ENCODE measurements at places on chromosomes 16 and 17.

DNA sequence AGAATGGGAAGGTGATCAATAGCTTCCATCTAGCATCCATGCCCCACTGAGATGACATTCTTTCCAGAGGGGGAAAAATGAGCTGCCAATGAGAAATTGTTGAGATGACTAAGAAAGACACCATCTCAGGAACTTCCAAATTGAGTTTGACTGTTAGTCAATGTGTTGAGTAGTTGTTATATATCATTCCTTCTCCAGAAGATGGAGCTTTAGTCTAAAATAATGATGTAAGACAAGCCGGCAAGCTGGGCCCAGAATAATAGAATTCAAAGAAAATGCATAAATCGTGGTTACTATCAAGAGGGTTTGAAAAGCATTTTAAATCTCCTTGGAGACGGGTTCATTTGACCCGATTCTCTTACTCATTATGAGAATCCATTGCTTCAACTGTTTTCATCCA lies 71.0 kb upstream of the ATF7IP2 start:
- no peak overlapping the region for H3K27ac ChIP-seq
- no peak overlapping the region for H3K4me3 ChIP-seq
- no peaks in the 10 kb centered on the region for H3K27me3 ChIP-seq
- peaks cover 4% of the 10 kb centered on the region for H3K36me3 ChIP-seq

GRCh38 chr17:36135465-36135864 lies 31.8 kb downstream of the CCL4 start:
- H3K4me1 ChIP-seq: no peaks in the 10 kb centered on the region
- no peak for DNase-seq
- no peaks in the 10 kb centered on the region for H3K36me3 ChIP-seq
- H3K27ac ChIP-seq: no peak overlapping the region
- H3K4me3 ChIP-seq: no peak overlapping the region

DNA sequence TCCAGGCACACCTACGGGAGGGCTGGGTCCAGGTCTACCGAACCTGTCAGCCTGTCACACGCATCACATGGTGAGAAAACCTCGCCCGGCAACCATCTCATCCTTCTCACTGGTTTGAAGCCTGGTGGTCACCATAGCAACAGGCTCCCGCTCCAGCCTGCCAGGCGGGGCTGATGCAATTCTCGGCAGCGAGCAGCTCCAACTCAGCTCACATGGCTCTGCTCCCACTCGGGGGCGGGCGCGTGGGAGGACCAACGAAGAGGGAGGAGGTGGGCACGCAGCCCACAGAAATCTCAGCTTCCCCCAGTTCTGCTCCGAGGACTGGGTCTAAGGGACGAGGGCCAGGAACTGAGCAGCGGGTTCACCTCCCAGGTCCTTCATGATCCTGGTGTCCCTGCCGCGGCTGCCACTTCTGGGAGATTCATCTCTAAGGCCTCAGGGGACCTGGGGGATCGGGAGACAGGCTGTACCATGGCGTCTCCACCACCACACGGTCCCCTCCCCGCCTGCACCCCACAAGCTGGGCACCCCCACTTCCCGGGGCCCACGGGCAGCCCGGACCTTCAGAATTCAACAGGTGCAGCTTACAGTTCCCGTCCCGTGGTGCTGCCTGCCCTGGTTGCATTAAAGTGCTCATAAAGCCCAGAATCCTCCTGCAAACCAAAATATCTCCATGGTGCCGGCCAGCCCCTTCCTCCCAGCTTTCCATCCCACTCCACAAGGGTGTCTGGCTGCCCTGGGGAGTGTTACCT lies 25.8 kb downstream of the ABR start:
- H3K27ac ChIP-seq: no peak overlapping the region
- H3K27me3 ChIP-seq: no peaks in the 10 kb centered on the region

DNA sequence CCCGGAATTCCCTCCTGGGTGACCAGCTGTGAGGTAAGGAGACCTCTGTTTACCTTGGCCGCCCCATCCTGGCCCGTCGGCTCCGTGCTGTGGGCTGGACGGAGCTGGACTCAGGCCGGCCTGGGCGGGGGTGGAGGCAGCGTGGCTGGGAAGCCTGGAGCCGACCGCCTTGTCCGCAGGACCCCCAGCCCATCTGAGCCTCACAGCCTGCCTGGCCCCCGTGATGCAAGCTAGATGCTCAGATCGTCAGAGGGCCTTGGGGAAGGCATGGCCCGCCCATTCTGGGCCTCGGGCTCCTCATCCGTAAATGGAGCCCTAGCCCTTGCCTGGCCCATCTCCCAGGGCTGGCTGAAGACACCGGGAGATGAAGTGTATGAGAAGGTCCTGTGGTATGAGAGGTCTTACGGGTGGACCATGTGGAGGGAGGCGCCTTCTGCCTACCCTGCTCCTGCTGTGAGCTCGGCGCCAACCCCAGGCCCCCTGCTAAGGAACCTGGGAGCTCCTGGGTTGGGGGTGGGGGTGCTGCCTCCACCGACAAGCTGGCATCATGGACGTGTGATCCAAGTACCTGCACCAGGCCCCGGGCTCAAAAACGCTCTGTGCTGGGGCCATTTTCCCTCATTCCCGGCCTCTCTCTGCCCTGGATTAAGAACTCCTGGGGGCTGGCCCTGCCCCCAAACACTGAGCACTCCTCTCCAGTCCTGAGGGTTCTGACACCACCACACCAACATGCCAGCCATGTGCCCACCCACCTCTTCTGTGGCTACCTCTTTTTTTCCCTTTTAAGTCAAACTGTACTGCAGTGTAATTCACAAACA lies 5.4 kb upstream of the P2RX1 start:
- H3K27ac ChIP-seq: no peak overlapping the region
- no peak for DNase-seq
- H3K36me3 ChIP-seq: no peaks in the 10 kb centered on the region
- H3K4me1 ChIP-seq: no peaks in the 10 kb centered on the region

- DNase-seq: no peak
- no peaks in the 10 kb centered on the region for H3K36me3 ChIP-seq
- H3K4me3 ChIP-seq: no peak overlapping the region
- H3K4me1 ChIP-seq: no peaks in the 10 kb centered on the region
- no peaks in the 10 kb centered on the region for H3K27me3 ChIP-seq
Observed at GRCh38 chr16:65660390-65660789, 538.5 kb upstream of the CDH11 start.

GRCh38 chr17:41211845-41212466 lies 14.5 kb upstream of the KRTAP9-2 start:
- no peaks in the 10 kb centered on the region for H3K27me3 ChIP-seq
- H3K4me1 ChIP-seq: peaks cover 15% of the 10 kb centered on the region
- no peak for DNase-seq
- no peak overlapping the region for H3K4me3 ChIP-seq

DNA sequence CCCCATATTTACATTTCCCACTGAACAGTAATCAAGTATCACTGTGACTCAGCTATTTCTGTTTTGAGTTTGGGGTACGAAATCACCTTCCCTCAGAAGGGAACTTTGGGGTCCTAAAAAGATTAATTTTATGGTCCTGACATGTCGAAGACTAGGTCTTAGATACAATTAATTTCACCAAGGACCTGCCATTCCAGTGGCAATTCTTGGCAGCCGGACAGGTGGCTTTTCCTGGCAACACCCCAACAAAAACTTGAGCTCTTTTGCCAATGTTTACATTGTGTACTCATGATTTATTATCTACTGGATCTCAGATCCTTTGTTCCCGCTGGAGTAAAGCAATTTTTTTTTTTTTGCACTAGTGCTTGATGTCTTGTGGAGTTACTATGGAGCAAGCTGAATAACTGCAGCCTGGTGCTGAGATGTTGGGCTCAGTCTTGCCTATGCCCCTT lies 14.4 kb downstream of the SLFN5 start:
- peak overlapping the region; percentile 80 for H3K27ac ChIP-seq
- peaks cover 51% of the 10 kb centered on the region for H3K4me1 ChIP-seq
- peak; percentile 81 for DNase-seq
- peaks cover 89% of the 10 kb centered on the region for H3K36me3 ChIP-seq
- no peaks in the 10 kb centered on the region for H3K27me3 ChIP-seq

GRCh38 chr16:13305019-13305755 lies 403.8 kb downstream of the SHISA9 start:
- no peak for DNase-seq
- no peaks in the 10 kb centered on the region for H3K4me1 ChIP-seq

- H3K4me1 ChIP-seq: no peaks in the 10 kb centered on the region
- no peak for DNase-seq
- no peak overlapping the region for H3K4me3 ChIP-seq
Observed at GRCh38 chr17:72749119-72749572, 343.3 kb downstream of the SLC39A11 start.

GRCh38 chr17:68346448-68346847 lies 55.2 kb downstream of the ARSG start:
- no peaks in the 10 kb centered on the region for H3K36me3 ChIP-seq
- H3K27ac ChIP-seq: no peak overlapping the region
- no peak overlapping the region for H3K4me3 ChIP-seq
- no peaks in the 10 kb centered on the region for H3K4me1 ChIP-seq
- H3K27me3 ChIP-seq: peaks cover 15% of the 10 kb centered on the region

GRCh38 chr17:2608350-2608913 lies 15.0 kb downstream of the PAFAH1B1 start:
- no peak overlapping the region for H3K4me3 ChIP-seq
- peaks cover 13% of the 10 kb centered on the region for H3K4me1 ChIP-seq
- DNase-seq: no peak
- H3K27ac ChIP-seq: no peak overlapping the region
- H3K27me3 ChIP-seq: no peaks in the 10 kb centered on the region

- no peaks in the 10 kb centered on the region for H3K27me3 ChIP-seq
- no peak overlapping the region for H3K4me3 ChIP-seq
- no peaks in the 10 kb centered on the region for H3K4me1 ChIP-seq
- no peak overlapping the region for H3K27ac ChIP-seq
Observed at GRCh38 chr16:52165961-52166360, 381.0 kb downstream of the TOX3 start.

- no peak overlapping the region for H3K27ac ChIP-seq
- no peaks in the 10 kb centered on the region for H3K4me1 ChIP-seq
- H3K4me3 ChIP-seq: peak overlapping the region; percentile 32
- H3K36me3 ChIP-seq: peaks cover 44% of the 10 kb centered on the region
- peaks cover 21% of the 10 kb centered on the region for H3K27me3 ChIP-seq
Observed at GRCh38 chr16:180681-181564, 664 bp downstream of the HBQ1 start.

- peaks cover 62% of the 10 kb centered on the region for H3K27me3 ChIP-seq
- DNase-seq: no peak
- no peak overlapping the region for H3K4me3 ChIP-seq
- no peak overlapping the region for H3K27ac ChIP-seq
- H3K4me1 ChIP-seq: peaks cover 9% of the 10 kb centered on the region
Observed at GRCh38 chr17:65184235-65184959, 47.2 kb downstream of the RGS9 start.

GRCh38 chr16:67238806-67239470 lies 8.3 kb downstream of the FHOD1 start:
- no peak overlapping the region for H3K4me3 ChIP-seq
- no peak for DNase-seq
- no peak overlapping the region for H3K27ac ChIP-seq

DNA sequence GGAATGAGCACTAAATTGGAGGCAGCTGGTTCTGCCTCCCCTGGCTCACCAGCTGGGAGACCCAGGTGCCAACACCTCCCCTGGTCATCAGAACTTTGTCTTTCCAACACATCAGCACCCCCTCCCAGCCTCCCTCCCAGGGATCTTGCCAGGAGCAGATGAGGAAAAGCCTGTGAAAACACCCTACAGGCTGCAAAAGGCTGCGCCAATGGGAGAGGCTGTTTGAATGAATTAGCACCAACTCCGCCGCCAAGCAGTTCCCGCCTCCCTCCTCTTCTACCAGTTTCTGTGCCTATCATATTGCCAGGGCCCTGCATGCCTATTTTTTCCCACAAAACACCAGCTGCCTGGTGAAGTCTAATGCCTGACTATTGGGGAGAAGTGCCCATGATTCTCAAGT lies 137.0 kb downstream of the AIPL1 start:
- no peaks in the 10 kb centered on the region for H3K36me3 ChIP-seq
- DNase-seq: no peak
- no peak overlapping the region for H3K27ac ChIP-seq
- no peaks in the 10 kb centered on the region for H3K4me1 ChIP-seq

DNA sequence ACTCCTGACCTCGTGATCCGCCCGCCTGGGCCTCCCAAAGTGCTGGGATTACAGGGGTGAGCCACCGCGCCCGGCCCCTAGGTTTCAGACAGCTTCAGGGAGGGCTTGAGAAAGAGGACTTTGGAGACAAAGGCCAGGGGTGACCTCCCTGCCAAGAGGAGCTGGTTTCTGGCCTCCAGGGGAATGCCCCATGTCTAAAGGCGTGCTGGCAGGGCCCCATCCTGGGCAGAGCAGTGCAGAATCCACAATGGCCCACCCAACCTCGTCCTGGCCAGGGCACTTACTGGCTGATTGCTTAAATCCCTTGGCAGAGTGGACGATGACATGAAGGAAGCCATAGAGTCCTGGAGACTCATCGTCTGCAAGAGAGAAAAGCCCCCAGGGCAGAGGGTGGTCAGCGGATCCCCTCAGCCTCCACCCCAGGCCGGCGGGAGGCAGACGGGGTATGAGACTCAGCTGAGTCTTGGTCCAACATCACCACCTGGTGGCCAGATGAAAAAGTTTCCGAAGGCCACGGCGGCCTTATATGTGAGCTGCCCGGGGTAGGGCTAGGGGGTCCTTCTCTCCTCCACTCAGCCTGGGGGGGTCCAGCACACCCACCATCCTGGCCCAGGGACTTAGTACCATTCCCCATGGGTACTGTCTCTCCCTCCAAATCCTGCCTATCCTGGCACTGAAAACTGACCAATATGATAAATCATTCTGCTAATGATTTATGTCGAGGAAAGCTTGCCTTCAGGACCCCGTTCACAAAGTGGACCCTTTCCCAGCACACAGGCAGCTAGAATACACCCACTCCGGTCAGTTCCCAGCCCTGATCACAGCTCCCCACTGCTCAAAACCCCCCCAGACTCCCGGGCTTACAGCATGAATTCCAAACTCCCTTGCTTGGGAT lies 59.1 kb downstream of the TIMM22 start:
- no peaks in the 10 kb centered on the region for H3K27me3 ChIP-seq
- H3K36me3 ChIP-seq: peaks cover 25% of the 10 kb centered on the region
- H3K27ac ChIP-seq: no peak overlapping the region
- H3K4me1 ChIP-seq: no peaks in the 10 kb centered on the region

GRCh38 chr17:77891602-77892001 lies 66.9 kb upstream of the TNRC6C start:
- peaks cover 10% of the 10 kb centered on the region for H3K4me1 ChIP-seq
- no peak overlapping the region for H3K4me3 ChIP-seq
- no peak for DNase-seq
- H3K27ac ChIP-seq: no peak overlapping the region

DNA sequence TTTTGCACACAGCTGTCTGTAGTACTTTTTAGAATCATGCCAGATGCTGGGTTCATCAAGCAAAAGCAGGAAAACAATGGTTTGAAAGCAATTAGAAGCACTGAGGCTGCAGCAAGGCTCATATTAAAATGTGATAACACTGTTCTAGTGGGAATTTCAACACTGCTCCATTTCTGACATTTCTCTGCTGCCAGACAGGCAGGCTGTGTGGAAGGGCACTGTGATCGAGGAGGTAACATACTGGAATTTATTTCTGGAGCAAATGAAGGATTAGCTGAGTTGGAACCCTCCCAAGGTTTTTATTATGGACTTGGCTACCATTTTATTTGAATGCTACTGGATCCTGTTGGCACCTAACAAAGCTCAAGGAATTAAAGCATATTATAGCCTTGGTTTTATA lies 66.9 kb downstream of the SKAP1 start:
- no peak for DNase-seq
- H3K27ac ChIP-seq: no peak overlapping the region
- no peaks in the 10 kb centered on the region for H3K27me3 ChIP-seq
- no peaks in the 10 kb centered on the region for H3K4me1 ChIP-seq
- no peaks in the 10 kb centered on the region for H3K36me3 ChIP-seq
- no peak overlapping the region for H3K4me3 ChIP-seq

- no peak for DNase-seq
- H3K4me1 ChIP-seq: peaks cover 24% of the 10 kb centered on the region
- H3K27me3 ChIP-seq: no peaks in the 10 kb centered on the region
- peak overlapping the region; percentile 94 for H3K27ac ChIP-seq
- peaks cover 64% of the 10 kb centered on the region for H3K36me3 ChIP-seq
Observed at GRCh38 chr16:30760577-30761426, 1.1 kb downstream of the CFAP119 start.

Data from Calu3 (cell line).